ELR (cell line): ENCODE measurements at places on chromosomes 2 and 18.

DNA sequence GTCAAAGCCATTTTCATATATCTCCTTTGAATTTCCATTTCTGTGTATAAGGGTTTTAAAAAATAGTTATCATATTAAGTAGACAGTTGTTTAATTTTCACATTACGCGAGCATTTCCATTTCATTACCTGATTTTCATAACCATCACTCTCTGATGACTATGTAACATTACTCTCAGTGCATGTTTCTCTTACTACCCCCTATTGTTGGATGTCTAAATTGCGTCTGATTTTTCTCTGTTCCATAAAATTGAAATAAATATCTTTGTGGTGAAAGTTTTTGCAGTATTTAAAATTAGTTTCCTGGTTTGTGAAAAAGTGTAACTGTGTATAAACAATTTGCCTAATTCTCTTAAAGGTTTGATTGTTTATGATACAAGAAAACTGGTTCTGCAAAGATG is 123.8 kb downstream of the MYO1B start:
- peak; percentile 53 for DNase-seq

- peak; percentile 53 for DNase-seq
These were observed 97.6 kb downstream of the WDR7 start for GRCh38 chr18:56748698-56749268.

DNA sequence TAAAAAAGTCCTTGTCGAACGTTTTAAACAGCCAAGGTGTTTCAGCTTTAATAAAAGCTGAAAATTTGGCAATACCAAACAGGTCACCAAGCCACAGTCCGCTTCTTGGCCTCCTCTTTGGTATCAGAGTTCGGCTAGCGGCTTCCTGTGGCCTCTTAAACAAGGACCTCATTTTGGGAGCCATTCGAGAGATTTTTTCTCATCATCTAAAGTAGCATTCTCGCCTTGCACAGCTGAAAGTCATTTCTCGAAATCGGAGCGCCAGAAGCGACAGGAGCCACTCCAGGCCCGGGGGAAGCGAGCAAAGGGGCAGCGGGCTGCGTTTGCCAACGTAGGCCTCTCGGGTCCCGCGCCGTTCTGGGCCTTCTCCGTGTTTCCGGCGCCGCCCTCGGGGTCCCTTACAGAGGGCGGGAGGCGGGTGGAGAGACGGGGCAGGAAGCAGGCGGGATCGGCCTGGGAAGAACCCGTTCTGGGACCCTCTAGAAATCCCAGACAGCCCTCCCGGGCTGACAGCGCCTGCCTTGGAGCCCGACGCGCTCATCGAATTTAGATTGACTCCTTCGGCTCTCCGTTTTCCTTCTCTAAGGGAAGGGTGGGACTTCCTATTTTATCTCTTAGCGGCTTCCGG is 522 bp upstream of the ZNF407 start:
- DNase-seq, result peak; percentile 80

DNA sequence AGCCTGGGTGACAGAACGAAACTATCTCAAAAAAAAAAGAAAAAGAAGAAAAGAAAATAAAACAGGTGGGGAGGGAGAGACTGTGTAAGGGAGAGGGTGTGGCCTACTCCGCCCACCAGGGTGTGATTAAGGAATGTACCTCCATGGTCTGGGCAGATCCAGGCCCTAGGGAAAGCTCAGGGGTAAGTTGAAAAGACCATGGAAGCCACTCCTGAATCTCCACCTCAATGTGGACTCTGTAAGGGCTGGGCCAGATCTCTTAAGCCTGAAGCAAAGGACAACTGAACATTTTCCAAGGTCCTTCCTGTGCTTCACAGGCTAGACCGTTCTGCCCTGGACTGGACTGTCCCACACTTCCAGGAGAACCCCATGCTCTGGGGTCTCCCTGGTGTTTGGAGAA is 9.7 kb upstream of the ATG16L1 start:
- DNase-seq, result no peak

GRCh38 chr18:32629292-32629691 is 143.5 kb downstream of the KLHL14 start:
- no peak for DNase-seq

- DNase-seq, result no peak
These were observed 29.7 kb downstream of the CHMP3 start for GRCh38 chr2:86533589-86533988.

GRCh38 chr2:237540823-237541222 is 25.6 kb upstream of the PRLH start:
- peak; percentile 63 for DNase-seq

DNA sequence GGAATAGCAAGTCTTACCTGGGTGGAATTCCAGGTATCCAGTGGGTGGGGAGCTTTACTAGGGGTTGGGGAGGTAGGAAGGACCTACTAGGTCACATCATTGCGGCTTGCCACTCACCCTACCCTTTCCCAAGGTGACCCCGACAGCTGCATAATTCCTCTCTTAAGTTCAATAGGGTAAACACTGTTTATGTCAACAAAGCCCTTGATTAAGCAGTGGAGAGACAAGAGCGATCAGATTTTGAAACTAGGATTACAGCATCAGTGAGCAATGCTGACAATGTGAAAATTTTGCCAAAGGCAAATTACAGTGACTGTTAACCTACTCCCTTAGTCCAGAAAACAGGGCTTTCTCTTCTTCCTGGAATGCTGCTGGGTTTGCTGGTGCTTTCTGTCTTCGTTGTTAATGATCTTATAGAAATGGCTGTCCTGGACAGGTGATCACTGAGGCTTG is 14.5 kb downstream of the SLC19A3 start:
- peak; percentile 69 for DNase-seq

DNA sequence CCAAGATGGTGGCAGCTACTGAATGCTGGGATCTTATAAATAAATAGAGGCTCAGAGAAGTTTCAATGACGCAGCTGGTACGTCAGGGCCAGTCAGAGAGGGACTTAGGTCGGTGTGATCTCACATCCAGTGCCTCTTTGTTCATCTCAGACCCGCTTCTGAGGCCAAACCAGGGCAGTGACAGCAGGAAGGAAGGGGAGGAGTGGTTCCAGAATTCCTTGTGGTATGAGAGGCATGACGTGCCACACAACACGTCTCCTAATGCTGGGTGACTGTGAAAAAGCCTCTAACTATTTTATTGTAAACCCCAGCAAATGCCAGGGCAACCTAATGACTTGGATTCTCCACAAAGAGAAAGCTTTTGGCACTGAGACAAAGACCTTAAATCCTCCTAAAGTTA is 423.3 kb downstream of the LPIN1 start:
- peak; percentile 77 for DNase-seq

DNA sequence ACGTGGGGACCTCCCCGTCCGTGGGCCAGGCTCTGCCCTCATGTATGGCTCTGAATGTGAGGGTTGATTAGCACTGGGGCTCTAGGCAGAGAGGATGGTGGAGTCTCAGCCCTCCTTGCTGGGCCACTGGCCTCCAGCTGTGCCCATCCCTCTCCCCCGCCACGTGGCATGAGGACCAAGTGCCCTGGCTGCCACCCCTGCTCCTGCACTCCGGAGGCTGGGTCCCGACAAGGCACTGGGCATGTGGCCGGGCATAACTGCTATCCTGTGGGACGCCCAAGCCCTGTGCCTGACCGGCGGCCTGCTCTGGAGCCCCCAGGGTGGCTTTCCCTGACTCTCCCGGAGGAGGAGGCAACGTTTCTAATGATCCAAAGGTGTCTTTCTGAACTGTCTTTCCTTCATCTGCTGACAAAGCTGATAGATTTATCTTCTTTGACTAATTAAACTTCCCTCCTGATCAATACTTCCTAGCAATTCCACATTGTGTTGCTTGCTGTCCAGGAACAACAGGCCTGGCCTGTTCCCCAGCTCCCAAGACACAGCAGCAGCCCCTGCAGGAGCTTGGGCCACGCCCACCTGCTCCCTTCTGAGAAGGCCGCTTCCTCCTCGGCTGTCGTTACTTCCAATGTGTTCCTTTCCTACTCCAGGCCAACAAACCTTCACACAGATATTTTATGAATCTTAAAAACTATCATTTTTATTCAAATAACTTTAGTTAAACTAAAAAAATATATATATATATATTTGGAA is 132.0 kb downstream of the SNTG2 start:
- DNase-seq, result no peak

DNA sequence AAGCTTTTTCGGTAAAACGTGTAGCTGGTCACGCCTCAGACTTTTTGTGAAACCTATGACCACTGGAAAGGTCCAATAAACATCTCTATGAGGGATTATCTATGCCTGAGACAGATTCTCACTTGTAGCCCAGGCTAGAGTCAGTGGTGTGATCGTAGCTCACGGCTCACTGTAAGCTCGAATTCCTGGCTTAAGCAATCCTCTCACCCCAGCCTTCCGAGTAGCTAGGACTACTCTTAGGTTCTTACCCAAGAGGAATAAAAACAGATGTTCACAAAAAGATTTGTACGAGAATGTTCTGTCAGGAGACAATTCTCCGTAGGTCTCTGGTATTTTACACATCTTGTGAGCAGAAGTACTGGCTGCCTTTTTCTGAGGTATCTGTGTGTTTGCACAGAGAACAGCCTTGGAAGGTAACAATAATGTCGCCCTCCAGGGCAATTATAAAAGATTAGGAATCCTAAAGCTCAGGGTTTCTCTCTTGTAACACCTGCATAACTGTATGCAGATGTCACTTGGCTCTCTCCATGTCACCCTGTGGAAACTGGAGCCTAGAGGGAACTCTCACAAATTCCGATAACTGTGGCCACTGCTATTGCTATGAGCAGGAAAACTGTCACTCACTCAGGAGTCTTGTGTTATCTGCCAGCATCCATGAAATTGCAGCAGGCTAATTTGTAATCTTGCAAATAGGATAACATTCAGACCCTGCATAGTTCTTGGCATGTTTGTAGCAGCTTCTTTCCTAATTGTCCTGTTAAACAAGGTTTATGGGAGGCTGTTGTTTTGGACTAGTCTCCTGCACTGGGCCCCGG is 25.5 kb upstream of the RALBP1 start:
- DNase-seq, result no peak

GRCh38 chr2:175168564-175168945 is 552 bp upstream of the ATF2 start:
- no peak for DNase-seq

- no peak for DNase-seq
These were observed 2.0 kb downstream of the NPPC start for GRCh38 chr2:231923951-231924888.

DNA sequence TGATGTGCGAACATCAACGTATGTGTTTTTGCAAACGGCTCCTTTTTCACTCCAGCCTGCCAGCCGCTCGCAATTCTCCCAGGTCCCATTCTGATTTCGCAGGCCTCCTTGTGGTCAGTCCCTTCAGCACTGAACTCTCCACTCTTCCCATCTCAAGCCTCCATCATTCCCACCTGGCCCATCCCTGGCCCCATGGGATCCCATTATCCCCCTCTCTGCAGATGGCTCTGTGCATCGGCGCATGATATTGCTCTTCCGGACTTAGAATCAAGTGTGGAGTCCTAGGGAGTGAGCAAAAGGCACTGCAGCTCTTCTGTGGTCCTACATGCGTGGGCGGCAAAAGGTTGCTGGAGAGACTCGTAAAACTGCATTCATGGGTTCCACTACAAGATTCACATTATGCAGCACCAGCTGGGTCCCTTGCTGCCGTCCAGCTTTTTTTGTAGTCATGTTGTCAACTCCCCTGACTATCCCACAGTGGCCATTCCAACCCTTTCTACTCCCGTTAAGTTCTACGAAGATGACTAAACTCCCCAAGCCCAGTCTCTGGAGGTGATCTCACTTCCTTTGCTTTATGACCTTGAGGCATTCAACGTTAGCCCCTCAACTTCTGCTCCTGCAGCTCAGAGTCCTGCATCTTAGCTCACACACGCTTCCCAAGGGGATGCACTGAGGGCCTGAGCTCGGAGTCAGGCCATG is 125.3 kb upstream of the NRP2 start:
- DNase-seq, result no peak

GRCh38 chr2:164917296-164917903 is 37.9 kb downstream of the SLC38A11 start:
- peak; percentile 52 for DNase-seq

DNA sequence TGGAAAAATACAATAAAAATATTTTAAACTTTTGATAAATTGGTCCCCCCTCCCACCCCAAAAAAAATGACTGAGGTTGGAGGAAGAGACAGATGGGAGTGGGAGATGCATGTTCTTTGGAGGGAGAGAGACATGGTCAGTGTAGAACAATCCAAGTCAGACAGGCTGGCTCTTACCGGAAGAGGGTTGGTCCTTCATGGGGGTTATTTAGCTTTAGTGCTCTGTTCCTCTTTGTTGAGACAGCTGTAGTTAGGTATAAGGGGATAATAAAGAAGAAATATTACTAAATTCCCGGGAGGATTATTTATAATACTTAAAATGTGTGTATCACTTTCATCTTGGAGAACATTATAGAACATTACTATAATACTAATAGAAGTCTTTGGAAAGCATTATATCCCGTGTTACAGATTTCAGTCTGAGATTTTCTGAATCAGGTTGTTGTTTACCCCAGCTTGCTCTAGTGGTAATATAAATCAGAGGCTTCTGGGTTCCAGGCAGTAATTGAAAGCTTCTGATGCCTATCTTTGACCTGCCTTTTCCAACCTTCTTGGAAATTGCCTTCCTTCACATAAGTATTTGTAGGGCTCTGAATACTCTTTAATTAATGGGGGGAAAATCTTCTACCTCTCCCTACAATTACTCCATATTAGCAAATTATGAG is 87.7 kb downstream of the SPTBN1 start:
- DNase-seq, result no peak

- no peak for DNase-seq
These were observed 104.2 kb upstream of the MYCN start for GRCh38 chr2:15835991-15836688.

- no peak for DNase-seq
These were observed 671.0 kb upstream of the ACVR2A start for GRCh38 chr2:147173798-147174197.

- no peak for DNase-seq
These were observed at the start of gene EVX2 for GRCh38 chr2:176083796-176084261. TSS of gene EVX2 (minus strand) at chr2:176083962. CDS start at chr2:176083776, 186 bp downstream.

GRCh38 chr2:150247481-150247880 is 240.0 kb downstream of the RND3 start:
- peak; percentile 20 for DNase-seq

DNA sequence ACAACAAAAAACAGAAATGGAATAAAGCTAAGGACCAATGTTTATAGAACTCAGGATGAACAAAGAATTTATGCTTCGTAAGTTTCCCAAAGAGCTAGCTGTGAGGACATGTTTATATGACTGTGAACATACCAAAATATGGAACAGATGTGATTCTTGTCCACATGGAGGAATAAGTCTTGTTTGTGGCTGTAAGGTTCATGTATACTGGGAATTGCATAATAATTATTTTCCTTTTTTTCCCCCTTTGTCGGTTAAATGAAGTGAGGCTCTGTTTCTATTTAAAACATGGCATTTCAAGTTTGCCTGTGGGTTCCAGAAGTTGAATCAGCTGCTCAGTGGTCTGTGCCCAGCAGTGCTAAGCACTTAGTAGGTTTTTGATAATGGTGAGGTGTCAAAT is 108.1 kb downstream of the FHOD3 start:
- no peak for DNase-seq

GRCh38 chr2:157572725-157573124 is 55.9 kb downstream of the ACVR1C start:
- DNase-seq, result peak; percentile 29
